ENCODE measurements at places on chromosomes 7 and 10.

GRCh38 chr7:129311429-129311828 lies 86.6 kb downstream of the AHCYL2 start:
- no peak for DNase-seq

DNA sequence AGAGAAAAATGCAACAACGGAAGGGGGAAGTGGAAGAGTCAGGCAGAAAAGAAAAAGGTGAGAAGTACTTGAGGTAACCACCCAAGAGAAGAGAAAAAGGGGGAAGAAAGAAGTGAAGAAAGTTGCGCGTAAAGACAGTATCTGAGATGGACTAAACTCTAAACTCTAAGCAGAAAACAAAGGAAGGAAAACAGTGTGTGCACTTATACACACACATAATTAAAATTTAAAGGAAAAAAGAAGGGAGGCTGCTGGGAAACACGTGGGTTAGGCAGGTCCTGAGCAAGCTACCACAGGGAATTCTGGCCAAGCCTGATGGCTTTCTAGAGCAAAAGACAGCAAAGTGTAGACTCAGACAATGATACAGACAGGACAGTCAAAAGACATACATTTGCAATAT lies 78.0 kb downstream of the UBE2H start:
- no peak for DNase-seq

- no peak for DNase-seq
Measured at GRCh38 chr7:93062599-93062998, 55.2 kb downstream of the SAMD9 start.

- no peak for DNase-seq
Measured at GRCh38 chr7:25388681-25389080, 160.4 kb upstream of the NPVF start.

DNA sequence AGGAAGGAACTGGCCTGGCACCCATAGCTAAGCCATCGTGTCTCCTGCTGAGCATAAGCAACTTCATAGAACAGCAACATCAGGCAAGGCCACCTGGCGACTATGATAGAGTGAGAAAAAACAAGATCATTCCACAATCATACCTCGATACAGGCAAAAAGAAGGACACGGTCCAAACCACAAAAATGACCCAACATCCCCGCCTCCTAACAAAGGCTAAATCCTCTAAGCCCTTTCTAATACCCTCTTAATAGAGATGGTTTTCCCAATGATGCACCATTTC lies 40.2 kb upstream of the SVOPL start:
- no peak for DNase-seq

GRCh38 chr7:50728184-50728583 lies 54.5 kb downstream of the GRB10 start:
- DNase-seq, result no peak

- DNase-seq, result no peak
Measured at GRCh38 chr7:85573346-85573745, 386.5 kb upstream of the SEMA3D start.

DNA sequence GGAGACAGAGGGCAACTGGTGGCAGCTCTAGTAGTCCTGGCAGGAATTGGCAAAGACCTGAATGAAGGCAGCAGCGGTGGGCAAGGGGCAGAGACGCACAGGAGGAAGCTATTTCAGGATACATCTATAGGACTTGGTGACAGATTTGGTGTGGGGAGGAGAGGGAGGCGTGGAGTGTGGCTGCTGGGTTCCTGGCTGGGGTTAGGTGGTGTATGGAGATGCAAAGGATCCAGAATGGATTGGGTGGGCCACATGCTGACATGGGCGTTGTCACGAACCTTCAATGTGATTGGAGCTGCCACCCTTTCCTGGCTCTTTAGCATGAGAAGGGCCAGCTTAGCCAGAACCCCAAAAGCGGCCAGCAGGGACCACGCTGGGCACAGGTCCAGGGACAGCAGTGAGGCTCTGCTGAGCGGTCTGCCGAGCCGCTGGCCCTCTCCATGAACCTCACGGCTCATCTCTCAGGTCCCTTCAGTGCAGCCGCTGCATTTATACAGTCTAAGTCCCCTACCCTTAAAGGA lies 10.2 kb upstream of the ADCY1 start:
- DNase-seq, result no peak

GRCh38 chr10:125002047-125002422 lies 60.1 kb downstream of the ZRANB1 start:
- DNase-seq, result no peak

GRCh38 chr10:67107670-67108069 lies 181.8 kb downstream of the LRRTM3 start:
- DNase-seq, result no peak

- no peak for DNase-seq
Measured at GRCh38 chr7:156059369-156059768, 247.1 kb upstream of the SHH start.

DNA sequence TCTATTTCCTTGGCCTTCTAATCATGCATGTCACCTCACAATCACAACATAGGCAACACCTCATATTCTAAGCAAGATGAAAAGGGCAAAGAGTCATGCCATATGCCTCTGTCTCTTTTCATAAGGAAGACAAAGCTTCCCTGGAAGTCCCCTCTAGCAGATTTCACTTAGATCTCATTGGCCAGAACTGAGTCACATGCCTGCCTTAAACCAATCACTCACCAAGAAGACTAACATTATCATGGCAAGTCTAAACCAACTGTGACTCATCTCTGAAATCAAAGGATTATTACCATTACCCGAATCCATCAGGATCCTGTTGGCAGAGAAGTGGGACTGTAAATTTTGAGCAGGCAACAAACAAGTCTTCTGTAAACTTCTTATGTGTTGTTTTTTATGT lies 27.8 kb downstream of the CAV1 start:
- no peak for DNase-seq

DNA sequence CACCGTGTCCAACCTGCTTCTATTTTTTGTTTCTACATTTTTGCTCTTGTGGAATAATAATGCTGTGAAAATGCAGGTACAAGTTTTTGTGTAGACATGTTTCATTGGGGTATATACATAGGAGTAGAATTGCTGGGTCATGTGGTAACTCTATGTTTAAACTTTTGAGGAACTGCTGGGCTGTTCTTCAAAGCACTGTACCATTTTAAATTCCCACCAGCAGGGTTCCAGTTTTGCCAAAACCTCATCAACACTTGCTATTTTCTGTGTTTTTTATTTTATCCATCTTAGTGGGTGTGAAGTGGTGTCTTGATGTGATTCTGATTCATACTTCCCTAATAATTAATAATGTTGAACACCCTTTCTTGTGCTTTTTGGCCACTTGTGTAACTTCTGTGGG lies 138.6 kb downstream of the RGS10 start:
- DNase-seq, result no peak

DNA sequence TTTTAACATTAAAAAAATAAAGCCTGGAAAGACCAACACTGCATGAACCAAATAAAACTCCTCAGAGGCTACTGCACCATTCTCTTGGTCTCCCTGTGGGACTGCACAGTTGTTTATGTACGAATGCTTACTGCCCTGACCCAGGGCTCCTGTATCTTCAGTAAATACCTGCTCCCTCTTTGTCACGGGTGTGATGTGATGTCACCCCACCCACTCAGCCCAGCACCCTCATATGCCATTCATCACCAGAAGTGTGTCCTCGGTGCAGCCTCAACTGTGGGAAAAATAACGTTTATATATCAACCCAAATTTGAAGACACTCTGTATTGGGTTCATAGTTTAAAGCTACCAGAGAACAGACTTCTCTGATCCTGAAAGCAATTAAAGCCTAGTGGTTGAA lies 14.0 kb upstream of the SH3PXD2A start:
- no peak for DNase-seq

GRCh38 chr7:86932038-86932512 lies 127.4 kb downstream of the ELAPOR2 start:
- no peak for DNase-seq

DNA sequence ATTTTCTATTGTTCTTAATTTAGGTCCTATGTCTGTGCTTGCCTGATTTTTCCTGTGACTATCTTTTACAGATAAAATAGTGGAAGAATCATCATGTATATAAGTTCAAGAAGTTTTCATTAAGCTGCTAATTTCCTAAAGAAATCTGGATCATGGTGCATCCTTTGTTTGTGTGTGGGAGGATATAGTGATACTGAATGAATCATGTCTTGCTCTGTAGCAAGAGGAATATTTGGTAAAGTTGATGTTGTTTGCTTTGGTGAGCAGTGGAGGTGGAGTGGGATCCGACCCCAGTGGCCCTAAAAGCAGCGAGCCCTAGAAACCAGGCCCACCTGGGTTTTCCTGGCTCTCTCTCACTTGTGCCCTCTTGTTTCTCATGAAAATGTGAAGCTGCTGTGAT lies 83.7 kb downstream of the CCNY start:
- no peak for DNase-seq

GRCh38 chr7:157183832-157184231 lies 45.1 kb downstream of the UBE3C start:
- no peak for DNase-seq

DNA sequence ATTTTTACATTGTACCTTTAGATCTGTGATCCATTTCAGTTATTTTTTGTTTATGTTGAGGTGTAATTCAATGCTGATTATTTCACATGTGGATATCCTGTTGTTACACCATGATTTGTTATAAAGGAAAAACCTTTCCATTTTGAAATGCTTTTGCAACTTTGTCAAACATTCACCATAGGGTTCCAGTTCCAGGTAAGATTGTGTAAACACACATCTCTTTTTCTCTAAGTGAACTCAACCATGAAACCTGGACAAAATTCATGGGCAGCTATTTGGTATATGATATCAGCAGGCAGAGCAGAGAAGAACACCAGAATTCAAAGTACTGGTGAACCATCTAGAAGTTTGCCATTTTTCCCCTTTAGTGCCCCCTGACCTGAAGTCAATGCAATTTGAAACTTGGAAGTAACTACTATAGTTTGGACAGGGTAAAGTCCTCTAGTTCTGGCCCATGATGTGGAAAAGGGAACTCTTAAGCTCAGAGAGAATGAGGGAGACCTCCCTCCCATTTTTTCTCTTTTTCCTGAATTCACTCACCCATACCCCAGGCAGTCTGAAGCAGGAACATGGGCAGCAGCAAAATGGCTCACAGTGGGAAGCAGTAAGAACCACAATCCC lies 446.1 kb downstream of the ATRNL1 start:
- no peak for DNase-seq

DNA sequence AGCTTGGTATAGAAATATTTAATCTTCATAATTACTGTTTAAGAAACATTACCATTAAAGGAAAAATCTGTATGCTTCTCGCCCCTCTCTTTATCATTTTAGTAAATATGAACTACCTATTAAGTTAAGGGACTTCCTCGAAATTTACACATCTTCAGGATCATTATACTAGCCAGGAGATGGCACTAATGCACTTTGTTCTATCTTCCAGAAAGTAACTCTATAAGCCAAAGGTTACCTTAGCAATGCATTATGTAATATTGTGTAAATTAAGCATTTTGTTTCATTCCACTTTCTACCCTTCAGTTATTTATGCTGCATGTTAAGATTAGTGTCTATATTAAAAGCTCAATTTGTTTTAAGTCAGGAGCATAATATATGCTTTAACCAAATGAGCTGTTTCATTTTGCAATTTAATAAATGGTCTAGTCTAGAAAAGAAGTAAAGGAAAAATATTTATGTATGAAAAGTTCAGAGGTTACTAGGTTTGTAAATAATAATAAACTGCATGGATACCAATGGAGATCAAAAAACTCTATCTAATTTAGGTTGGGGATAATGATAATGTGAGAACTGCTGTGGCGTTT lies 128.5 kb downstream of the ANKRD7 start:
- DNase-seq, result no peak

GRCh38 chr7:74231232-74231590 lies 21.4 kb downstream of the LAT2 start:
- DNase-seq, result no peak

GRCh38 chr7:129713544-129713943 lies 102.0 kb downstream of the NRF1 start:
- no peak for DNase-seq

GRCh38 chr7:158321936-158322615 lies 265.5 kb downstream of the PTPRN2 start:
- DNase-seq, result no peak

DNA sequence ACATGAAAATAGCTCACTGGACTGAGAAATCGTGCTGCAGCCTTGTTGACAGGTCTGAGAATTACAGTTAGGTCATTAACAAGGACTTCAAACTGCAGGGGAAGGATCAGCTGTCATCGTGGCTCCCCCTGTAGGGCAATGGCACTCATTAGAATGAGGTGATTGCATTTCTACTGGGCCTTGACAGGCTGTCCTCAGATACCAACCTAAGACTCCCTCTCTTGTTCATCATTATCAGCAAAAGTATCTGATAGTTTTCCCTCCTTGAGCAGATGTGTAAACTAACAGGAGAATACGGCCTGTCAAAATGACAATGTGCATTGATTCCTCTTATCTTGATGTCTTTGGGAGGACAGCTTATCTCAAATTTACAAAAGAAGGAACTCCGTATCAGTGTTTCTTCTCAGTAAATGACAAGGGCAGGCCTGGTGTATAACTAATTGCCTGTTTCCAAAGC lies 648.5 kb upstream of the LRRN3 start:
- DNase-seq, result no peak

GRCh38 chr7:74253835-74254128 lies 417 bp downstream of the RFC2 start:
- DNase-seq, result no peak

DNA sequence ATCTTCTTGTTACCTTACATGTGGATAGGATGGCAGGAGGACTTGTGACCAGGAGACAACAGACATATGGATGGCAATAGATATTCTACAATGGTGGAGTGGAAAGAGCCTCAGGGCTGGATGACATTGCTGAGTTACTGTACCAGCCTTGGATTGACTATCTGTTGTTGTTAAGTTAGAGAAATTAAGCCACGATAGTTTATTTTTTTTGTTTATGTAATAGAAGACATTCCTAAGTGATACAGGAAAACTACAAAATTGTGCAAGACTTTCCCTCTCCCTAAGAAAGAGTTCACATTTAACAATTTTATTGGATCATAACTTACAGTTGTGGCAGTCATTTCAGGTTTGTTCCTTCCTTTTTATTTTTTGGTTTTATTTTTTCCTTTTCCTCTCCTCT lies 230.7 kb upstream of the CACNA2D1 start:
- DNase-seq, result no peak

- no peak for DNase-seq
Measured at GRCh38 chr10:114061148-114061547, 17.5 kb downstream of the ADRB1 start.

DNA sequence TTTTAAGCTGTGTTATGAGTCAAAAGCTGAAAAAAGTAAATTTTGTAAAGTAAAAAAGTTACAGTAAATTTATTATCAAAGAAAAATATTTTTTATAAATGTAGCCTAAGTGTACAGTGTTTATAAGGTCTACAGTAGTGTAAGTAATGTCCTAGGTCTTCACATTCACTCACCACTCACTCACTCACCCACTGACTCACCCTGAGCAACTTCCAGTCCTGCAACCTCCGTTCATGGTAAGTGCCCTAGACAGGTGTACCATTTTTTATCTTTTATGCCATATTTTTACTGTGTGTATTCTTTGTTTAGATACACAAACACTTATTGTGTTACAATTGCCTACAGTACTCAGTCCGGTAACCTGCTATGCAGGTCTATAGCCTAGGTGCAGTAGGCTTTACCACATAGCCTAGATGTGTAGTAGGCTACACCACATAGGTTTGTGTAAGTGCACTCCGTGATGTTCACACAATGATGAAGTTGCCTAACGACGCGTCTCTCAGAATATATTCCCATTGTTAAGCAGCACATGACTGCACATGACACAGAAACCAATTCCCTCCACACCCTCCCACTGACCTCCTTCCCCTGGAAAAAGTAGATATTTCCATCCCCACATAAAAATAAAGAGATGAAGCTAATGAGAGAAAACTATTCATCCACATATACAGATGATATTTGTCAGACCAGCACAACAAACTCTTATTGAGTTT lies 44.8 kb upstream of the FGL2 start:
- DNase-seq, result no peak

- no peak for DNase-seq
Measured at GRCh38 chr10:31774299-31774900, 154.2 kb downstream of the ARHGAP12 start.
